ENCODE measurements at places on chromosomes 7 and 10.

GRCh38 chr10:79933961-79934360, 14.9 kb downstream of the SFTPD start:
- DNase-seq, result no peak

GRCh38 chr7:15507171-15507570, 54.6 kb downstream of the AGMO start:
- DNase-seq, result no peak

- no peak for DNase-seq
Observed at GRCh38 chr7:129439963-129440625, 5.9 kb downstream of the STRIP2 start.

DNA sequence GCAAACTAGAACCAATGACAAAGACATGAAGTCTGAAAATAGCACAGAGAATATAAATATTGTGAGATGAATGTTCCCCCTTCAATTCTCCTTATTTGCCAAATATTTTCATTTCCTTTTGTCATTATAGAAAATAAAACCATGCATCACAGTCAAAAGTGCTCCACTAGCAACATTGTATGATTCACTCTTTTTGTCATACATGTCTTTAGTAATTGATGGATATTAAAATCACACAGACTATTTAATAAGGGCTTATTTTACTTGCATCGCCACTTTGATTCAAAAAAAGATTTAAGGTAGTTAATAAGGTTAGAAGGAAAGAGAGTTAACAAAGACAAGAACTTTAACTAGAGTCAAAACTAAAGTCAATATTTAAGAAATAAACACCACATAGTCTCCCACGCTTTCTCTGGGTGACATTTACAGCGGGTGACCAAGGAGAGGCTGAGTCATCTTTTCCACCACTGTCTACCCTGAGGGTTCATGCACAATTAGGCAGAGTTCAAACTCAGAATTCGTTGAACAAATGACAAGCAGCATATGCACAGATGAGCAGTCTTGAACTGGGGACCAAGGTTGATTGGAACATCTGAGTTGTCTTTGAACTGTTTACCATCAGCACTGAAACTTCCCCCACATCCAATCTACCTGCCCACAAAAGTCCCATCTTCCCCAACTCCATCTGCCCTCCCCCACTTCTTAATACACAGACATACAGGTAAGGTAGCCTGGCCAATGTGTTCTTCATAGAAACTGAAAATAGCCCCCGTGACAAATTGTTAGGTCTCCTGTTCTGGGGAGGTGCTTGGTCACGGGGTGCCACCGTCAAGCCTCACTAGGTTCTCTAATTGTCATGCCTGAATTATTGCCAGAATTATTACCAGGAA, 42.5 kb downstream of the C7orf25 start:
- DNase-seq, result no peak

- no peak for DNase-seq
Observed at GRCh38 chr7:124856299-124856888, 73.2 kb downstream of the POT1 start.

DNA sequence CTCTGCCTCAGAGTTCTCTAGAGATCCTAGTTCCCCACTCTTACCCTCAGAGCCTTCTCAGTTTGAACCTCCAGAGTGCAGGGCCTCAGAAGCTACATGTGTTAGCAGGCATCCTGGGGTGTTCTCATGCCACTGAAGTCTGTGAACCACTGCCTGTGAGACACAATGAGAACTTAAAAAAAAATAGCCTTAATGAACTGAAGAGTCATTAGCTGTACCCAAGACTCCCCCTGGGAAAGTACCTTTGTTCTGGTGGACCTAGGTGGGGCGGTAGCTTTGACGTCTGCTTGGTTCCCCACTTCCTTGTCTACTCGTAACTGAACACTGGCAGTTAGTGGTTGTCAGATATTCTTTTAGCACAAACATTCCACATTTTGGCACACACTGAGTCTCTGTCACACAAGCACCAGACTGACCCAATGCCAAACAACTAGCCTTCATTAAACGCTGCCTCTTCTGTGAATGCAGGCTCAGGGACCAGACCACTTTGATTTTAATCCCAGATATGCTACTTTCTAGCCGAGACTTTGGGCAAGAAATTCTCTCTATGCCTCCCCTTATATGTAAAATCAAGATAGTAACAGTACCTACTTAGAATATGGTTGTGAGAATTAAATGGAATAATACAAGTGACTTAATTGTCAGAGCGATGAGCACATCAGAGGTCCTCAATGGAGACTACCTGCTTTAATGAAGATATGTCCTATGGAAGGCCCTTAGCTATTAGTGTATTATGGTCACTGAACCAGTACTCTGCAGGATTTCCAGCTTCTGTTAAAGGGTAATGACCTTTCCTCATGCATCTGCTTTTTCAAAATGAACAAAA, 75.3 kb upstream of the CC2D2B start:
- DNase-seq, result no peak

- DNase-seq, result no peak
Observed at GRCh38 chr10:21501091-21501490, 24.4 kb downstream of the SKIDA1 start.

DNA sequence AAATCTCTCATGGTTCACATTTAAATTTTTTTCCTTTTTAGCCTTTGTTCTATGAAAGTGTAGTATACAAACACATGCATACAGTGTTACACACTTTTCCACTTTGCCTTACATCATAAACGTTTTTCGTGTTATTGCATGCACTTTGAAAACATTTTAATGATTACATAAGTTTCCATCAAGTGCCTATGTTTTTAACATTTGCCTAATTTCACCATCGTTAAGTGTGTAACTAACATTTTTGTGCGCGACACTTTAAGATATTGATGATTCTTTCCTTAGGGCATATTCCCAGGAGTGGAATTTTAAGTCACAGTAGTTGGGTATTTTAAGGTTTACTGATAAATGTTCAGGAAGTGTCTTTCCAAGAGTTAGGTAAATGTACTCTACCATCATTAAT, 1.5 kb upstream of the FRAT2 start:
- DNase-seq, result no peak

- no peak for DNase-seq
Observed at GRCh38 chr10:95260397-95260881, 30.4 kb downstream of the PDLIM1 start.

GRCh38 chr7:47327346-47327697, 254.6 kb downstream of the TNS3 start:
- DNase-seq, result no peak

GRCh38 chr7:2123360-2123759, 109.4 kb downstream of the MAD1L1 start:
- no peak for DNase-seq

DNA sequence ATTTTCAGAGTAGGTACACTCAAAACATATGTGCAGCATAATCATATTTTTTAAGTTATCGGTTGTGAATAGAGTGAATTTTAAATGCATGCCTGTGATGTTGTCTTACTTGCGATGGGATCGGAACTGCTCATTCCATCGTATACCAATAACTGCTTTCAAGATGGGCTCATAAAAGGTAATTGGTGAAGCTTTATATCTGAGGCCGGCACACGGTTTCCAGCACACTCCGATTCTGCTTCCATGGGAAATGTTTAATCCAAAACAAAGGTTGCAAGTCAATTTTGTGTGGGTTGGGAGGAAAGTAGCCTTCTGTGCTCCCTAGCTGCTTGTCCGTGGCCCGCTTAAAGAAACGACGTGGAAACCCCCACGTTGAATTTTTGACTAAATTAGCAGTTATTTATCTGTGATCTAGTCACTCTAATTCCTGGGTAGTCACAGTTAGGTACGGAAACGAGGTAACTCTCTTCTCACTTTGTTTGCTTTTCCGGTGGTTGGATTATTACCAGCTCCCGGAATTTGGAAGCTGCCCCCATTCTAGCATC, 10.1 kb upstream of the CELF2 start:
- DNase-seq, result no peak

GRCh38 chr7:127525866-127526480, 59.4 kb downstream of the GCC1 start:
- DNase-seq, result no peak

- DNase-seq, result peak; percentile 91
Observed at GRCh38 chr10:50624413-50624865, 683 bp upstream of the SGMS1 start.

DNA sequence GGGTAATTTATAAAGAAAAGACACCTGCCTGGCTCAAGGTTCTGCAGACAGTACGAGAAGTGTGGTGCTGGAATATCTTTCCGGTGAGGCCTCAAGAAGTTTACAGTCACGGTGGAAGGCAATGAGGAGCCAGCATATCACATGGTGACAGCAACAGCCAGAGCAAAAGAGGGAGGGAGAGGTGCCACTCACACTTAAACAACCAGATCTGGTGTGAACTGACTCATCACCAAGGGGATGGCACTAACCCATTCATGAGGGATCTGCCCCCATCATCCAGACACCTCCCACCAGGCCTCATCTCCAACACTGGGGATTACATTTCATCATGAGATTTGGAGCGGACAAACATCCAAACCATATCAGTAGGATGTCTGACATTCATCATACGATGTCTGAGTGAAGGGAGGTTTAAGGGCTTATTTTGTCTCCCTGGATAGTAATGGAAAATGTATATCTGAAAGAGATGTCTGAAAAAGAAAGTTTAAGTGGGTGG, 23.5 kb upstream of the KBTBD2 start:
- DNase-seq, result no peak

GRCh38 chr7:44287488-44288380, 37.7 kb downstream of the CAMK2B start:
- DNase-seq, result no peak

GRCh38 chr7:44595934-44596635, 10.3 kb upstream of the OGDH start:
- DNase-seq, result no peak

GRCh38 chr7:150977382-150978125, 567 bp downstream of the KCNH2 start:
- DNase-seq, result no peak

GRCh38 chr7:93861325-93861949, 29.1 kb downstream of the TFPI2 start:
- DNase-seq, result no peak

GRCh38 chr10:78952686-78953085, 116.1 kb upstream of the ZMIZ1 start:
- DNase-seq, result no peak

- no peak for DNase-seq
Observed at GRCh38 chr10:118595598-118596425, at the start of gene PRLHR. Gene PRLHR (minus strand): TSS chr10:118595648. CDS start chr10:118595244, 404 bp downstream.

DNA sequence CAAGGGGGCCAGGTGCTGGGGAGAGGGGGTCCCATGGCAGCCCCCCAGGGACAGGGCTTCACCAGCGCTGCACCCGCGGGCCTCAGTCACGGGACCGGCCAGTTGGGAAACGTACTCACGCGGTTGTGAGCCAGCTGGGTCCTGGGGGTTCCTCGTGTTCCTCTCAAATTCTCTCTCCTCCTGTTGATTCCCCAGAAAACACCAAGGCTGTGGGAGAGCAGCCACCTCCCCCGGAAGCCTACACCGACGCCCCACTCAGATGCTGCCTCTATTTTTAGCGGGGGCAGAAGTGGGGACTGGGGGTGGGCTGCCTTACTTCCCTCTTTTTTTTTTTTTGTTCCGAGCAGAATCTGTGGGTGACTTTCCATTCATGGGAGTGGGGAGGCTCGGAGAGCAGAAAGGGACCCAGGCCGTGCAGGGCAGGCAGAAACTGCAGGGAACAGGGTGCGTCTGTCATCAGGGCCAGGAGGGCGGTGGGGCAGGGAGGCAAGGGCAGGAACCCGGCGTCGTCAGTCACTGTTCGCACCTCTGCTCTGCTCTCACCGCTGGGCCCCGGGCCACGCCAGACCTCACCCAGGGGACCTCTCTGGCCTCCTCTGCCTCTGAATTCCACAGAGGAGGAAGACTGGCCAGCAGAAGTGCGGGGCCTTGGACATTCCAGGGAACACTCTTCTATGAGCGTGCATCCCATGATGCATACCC, 63.1 kb downstream of the CARD11 start:
- no peak for DNase-seq

GRCh38 chr10:115974816-115975430, 298.1 kb downstream of the GFRA1 start:
- DNase-seq, result no peak

DNA sequence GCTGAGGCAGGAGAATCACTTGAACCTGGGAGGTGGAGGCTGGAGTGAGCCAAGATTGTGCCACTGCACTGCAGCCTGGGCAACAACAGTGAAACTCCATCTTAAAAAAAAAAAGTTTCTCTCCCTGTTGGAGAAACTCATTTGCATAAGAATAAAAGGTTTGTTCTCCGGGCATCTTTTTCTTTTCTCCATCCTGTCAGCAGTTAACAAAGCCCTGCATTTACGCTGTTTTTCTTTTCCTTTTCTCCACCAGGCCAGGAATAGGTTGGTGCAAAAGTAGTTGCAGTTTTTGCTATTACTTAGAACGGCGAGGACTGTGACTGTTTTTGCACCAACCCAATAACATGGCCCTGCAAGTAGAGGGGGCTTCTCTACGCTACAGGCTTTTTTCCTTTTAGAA, 9.5 kb upstream of the URGCP start:
- DNase-seq, result no peak

GRCh38 chr10:75408911-75409885, 7.6 kb upstream of the ZNF503 start:
- no peak for DNase-seq

DNA sequence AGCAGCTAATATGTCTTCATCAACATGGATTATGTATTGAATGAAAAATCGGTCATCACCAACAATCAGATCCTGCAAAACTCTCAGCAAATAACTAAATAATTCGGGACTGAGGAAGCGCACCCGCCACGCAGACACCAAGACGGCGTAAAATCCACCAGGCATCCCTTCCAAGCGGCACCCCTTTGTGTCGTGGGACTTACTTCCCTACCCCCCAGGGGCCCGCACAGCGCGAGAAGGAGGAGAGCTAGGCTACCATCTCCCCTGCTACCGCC, 721 bp downstream of the ARL3 start:
- peak; percentile 45 for DNase-seq

DNA sequence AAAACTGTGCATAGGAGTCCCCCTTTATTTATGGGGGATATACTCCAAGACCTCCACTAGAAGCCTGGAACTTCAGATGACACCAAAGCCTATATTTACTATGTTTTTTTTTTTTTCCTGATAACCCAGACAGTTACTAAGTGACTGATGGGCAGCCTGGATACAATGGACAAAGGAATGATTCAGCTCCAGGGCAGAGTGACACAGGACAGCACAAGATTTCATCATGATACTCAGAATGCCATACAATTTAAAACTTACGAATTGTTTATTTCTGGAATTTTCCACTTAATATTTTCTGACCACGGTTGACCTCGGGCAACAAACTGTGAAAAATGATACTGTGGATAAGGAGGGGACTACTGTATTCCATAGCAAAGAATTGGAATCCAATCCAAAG, 843.6 kb downstream of the PCDH15 start:
- DNase-seq, result no peak

DNA sequence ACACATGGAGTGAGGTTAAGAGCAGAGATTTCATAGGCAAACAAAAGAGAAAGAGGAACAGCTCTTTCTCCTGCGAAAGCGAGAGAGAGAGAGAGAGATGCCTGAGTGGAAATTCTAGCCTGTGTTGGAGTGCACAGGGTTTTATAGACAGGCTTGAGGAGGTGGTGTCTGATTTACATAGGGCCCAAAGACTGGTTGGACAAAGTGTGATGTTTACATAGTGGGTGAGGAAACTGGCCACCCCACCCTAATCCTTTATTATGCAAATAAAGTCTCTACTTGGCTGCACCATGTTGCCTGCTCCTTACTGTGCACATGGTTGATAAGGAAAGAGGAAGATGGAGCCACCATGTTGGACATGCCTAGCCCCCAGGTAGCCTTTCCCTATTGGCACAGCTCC, 967.8 kb upstream of the SORCS1 start:
- DNase-seq, result no peak

- no peak for DNase-seq
Observed at GRCh38 chr7:39948375-39948955, 1.6 kb upstream of the CDK13 start.

- DNase-seq, result no peak
Observed at GRCh38 chr10:86191166-86191565, 175.4 kb downstream of the GRID1 start.

- DNase-seq, result no peak
Observed at GRCh38 chr7:1364068-1364905, 95.0 kb downstream of the MICALL2 start.
